ENCODE measurements at places on chromosomes 4 and X.

- no peak for DNase-seq
Observed at GRCh38 chrX:80550722-80551121, 130.5 kb downstream of the TENT5D start.

GRCh38 chr4:89337681-89338080 lies 30.1 kb upstream of the GPRIN3 start:
- DNase-seq, result no peak

GRCh38 chrX:103730147-103730795 lies 19.6 kb downstream of the TMEM31 start:
- no peak for DNase-seq

DNA sequence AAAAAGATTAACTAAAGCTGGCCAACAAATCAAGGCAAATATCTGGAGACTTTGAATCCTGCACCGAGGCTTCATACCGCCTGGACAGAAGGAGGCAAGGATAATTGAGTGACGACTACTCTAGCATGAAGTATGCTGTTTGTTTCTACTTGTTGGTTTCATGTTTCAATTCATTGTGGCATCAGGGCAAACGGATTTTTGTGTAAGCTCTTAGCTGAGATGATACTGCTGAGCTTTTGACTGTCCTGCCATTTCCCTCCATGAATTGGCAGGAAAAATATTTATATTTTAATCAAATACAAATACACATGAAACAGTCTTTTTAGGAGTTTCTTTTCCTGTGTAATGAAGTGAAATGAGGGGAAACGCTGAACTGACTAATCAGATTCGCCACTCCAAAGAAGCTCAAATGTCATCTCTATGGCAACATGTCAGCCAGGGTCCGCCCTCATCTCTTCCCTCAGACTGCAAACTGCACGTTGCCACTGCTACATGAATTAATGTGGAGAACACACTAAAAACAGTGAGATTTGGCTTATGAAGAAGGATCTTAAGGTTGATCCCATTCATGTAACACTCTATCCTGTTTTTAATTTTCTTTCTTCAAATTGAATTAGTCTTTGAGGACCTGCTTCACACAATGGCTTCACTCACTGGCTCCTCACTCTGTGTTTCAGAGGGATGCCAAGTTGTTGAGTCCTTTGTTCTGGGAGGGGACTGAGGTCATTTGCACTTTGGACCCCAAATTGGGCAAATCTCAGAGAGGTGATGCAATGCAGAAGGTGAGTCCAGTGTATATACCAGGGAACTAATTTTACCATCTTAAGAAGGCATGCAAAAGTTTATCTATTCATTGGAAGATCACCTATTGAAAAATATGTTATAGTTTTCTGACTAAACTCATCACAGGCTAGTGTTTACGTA lies 149.6 kb upstream of the MID1 start:
- DNase-seq, result peak; percentile 91

DNA sequence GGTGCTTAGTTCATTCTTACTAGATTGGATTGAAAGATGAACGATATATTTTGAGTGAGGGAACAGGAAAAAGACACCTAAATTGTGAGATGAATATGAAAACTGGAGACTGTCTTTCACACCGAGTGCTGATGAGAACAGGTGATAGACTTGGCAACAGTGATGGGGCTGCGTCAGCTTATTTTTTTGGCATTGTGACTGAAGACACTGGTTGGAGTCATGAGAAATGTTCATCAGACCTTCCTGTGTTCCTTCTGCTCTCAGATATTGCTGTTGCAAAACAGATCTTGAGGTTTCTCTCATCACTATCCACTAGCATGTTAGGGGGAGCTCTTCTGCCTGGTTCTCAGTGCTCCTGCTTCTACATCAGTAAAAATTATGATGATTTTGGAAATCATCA lies 124.2 kb upstream of the KCNIP4 start:
- DNase-seq, result no peak

- no peak for DNase-seq
Observed at GRCh38 chr4:27836523-27836922, 975.9 kb downstream of the STIM2 start.

- DNase-seq, result no peak
Observed at GRCh38 chrX:71953946-71954345, 43.3 kb downstream of the NHSL2 start.

Measured in NCI-H345 (cell line).